Left cardiac atrium (tissue), 4 donors: ENCODE measurements at places on chromosomes 16 and 17. TPM values are rescaled to one million over a fixed set of nuclear protein-coding genes. Genes with fewer than 3 reads are reported as not detected.

DNA sequence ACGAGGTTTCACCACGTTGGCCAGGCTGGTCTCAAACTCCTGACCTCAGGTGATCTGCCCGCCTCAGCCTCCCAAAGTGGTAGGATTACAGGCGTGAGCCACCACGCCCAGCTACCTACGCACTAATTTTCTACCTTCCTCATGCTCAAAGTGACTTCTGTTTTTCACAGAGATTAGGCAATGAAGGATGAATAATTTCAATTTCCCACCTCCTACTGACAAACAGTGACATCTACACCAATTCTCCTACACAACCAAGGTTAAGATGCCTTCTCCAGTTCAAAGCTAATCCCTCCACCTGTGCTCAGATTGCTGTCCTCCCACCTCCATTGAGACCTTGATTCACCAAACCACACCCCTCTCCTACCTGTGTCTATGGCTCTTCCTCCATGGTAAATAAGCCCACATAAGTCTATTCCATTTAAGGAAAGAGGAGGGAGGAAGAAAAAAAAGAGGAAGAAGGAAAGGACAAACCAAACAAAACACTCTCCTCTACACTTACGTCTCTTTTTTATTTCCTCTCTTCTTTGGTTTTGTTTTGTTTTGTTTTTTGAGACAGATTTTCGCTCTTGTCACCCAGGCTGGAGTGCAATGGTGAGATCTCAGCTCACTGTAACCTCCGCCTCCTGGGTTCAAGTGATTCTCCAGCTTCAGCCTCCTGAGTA is 5.5 kb upstream of the MED11 start:
- no peak for DNase-seq

CDK5R1 gene
- 1.7 TPM for total RNA-seq

DNA sequence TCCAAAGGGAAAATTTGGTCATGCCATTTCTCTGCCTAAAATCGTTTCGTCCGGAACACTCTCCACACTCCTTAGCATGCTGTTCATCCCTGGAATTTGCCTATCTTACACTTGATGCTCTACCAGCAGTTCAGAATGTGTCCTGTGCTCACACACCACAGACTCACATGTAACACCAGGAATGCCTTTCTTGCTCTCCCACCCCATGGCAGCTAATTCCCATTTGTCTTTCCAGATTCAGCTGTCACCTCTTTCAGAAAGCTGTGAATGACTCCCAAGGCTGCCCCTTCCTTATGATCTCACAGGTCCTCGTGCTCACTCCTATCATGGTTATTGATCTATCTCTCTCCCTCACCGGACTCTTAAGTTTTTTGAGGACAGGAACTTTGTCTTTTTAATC is 38.1 kb downstream of the HYDIN start:
- no peak for DNase-seq

GUCY2D gene
- 0.10 TPM for total RNA-seq

- DNase-seq: no peak
These were observed 37.3 kb downstream of the PIEZO1 start for GRCh38 chr16:88747588-88748301.

DNA sequence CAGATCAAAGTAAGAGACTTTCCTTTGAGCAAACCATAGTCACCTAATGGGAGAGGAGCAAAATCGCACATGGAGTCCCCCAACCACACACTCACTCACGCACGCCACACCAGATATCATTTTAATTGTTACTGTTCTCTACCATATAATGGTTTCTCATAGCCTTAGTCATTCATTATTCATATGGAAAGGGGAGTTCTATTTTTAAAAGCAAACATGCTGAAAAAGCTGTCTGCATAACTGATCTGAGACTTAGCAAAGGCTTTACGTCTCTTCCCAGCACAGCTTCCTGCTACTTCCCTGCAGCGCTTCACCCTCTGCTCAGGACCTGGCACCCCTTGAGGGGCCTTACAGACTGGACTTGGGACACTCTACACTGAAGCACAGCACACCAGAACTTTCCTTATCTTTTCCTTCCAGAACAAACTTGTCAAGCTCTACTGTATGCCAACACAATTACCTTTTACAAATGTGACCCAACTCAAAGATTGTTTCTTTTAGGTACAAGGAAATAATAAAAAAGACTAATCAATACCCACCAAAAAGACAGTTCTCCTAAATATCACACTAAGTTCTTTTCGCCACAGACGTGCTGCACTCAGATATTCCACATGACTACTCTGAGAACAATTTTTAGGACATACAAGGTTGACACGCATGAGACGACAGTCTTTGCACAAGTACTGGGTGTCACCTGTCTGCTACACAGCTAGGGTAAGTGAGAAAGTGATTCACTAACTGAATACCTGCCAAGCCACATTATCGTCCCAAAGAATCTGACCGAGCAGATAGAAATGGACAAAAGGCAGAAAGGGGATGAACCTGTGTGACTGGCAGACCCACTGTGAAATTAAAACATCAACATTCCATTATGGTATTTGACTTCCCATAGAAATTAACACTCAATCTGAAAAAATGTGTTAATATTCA is 21.5 kb downstream of the SRP68 start:
- no peak for DNase-seq

DNA sequence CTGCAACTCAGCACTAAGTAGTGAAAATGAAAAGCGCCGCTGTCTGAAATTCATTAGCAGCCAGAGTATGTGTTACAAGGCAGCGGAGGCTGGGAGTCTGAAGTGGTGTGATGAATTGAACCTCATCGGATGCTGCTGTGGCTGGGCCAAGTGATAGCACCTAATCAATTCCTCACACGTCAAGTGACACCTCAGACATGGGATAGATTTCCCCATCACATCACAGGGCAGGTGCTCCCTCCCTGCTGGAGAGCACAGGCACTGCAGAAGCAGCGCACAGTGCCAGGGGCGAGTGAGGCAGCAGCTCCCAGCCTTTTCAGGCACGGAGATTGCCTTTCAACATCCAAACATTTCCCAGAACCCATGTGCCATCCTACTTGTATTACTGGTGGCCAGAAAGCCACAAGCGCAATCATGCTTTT is 32.2 kb downstream of the DRC3 start:
- no peak for DNase-seq

GRCh38 chr16:28503470-28504259 is 3.0 kb downstream of the IL27 start:
- DNase-seq: no peak

DNA sequence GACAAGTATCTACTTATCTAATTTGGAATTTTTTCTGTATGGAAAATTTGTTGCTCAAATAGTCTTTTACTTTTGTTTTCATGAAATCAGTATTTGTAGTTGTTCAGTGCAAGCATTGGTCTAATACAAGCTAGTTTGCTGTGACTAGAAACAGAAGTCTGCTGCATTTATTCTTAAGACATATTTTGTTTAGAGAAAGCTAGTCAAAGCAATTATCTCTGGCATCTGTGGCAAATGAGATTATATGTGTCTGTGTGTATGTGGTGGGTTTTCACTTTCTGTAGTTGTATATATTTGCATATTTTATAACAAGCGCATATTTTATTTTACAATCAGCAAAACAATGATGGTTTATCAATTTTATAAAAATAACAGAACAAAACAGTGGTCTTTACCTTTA is 96.0 kb upstream of the SIAH1 start:
- DNase-seq: no peak

LGALS9 gene
- 32.2 TPM for total RNA-seq

GRCh38 chr17:5846001-5846400 is 224.2 kb upstream of the WSCD1 start:
- DNase-seq: no peak

CDH5 gene
- total RNA-seq: 80.0 TPM

DNA sequence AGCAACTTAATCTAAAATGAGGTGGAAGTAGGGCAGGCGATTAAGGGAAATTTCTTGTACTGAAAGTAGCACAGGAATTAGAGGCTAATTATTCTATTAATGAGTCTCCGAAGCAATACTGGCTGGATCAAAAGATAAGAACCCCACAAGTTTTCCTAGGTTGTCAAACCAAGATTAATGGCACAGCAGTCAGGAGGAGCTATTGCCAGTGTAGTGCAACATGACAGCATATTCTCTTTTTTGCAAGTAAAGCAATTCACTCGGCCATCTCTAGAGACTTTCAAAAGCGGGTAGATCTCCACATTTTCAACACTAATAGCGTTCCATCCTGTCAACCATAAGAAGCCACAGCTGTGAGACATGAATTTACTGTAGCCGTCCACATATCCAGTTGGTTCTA is 81.2 kb downstream of the CYB561 start:
- DNase-seq: no peak

DNA sequence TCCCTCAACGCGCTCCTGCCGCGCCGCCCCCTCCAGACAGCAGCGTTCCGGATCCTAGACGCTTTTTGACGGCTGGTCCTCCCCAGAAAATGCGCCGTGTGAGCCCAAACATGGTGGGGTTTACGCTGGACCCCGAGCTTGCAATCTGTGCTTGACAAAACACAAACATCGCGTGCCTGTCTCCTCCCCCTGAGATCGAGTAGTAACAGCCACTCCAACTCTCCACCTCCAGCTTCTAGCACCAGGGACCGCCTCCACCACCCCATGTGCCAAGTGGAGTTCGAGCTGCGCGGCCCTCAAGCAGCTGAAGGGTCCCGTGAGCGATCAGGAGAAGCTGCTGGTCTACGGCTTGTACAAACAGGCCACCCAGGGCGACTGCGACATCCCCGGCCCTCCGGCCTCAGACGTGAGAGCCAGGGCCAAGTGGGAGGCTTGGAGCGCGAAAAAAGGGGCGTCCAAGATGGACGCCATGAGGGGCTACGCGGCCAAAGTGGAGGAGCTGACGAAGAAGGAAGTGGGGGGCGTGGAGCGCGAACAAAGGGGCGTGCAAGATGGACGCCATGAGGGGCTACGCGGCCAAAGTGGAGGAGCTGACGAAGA is 656 bp upstream of the GEMIN4 start:
- DNase-seq: peak; percentile 84

DNA sequence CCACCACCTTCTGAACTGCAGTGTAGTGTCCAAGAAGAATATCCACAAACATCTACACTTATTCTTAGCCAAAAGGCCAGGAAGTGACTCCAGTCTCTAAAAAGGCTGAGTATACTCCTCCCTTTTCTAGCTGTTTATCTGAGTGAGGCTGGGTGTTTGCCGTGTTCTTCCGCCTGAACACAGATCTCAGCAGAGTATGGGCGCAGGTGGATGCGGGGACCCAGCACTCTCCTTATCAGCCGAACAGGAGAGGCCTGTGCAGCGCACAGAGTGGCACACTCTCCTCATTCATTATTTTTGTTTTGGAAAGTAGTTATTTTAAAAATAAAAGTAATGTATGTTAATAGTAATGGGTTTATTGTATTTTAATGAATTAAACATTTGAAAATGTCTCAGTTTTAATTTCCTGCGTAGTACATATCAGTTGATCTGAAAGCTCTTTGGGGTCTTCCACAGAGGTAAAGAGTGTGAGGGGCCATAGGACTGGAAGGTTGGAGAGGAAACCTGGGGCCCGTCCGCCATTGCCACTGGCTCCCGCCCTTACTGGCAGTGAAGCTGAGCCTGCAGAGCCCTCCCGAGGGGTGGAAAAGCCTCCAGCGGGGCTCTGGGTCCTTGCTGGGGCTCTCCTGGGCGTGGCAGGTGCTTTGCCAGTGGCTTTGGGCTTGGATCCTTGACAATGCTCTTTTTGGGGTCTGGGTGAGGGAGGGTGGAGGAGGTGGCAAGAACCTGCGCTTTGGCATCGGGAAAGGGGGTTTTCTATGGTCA is 53.8 kb downstream of the PDPK1 start:
- DNase-seq: peak; percentile 5

ZP2 gene
- not detected for total RNA-seq

AHSP gene
- total RNA-seq: not detected

- no peak for DNase-seq
These were observed 6.2 kb downstream of the RTN4RL1 start for GRCh38 chr17:2018716-2019510.

TBC1D28 gene
- total RNA-seq: not detected

PITPNM3 gene
- total RNA-seq: 3.1 TPM

- DNase-seq: no peak
These were observed 237 bp downstream of the C1QL1 start for GRCh38 chr17:44967907-44968224.

ABCC11 gene
- total RNA-seq: not detected
